Fibroblast of mammary gland (primary cell): ENCODE measurements at places on chromosomes 2 and 18.

DNA sequence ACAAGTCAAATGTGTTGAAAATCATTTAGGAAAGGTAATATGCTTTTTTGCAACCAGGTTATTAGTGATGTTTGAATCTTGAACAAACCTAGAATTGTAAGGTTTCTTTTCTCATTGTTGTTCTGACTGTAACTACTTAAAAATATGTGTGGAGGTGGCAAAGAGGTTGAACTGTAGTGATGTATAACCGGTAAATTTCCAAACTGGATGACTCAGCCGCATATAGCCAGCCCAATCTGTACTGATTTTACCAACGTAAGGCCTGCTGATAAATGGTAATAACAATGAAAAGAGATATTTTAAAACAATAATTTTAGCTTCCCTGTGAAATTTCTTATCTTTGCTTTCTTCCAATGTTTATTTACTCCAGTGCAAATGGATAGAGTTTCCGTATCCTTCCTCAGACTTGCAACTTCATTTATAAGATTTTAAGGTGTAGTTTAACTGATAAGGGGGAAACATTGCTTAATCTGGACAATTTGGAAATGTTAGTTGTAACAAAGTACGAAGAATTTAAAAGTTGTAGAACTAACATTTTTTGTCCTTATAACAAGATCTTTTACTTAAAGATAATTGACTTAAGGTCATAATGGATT is 1170.4 kb upstream of the ZEB2 start:
- DNase-seq = peak; percentile 28

DNA sequence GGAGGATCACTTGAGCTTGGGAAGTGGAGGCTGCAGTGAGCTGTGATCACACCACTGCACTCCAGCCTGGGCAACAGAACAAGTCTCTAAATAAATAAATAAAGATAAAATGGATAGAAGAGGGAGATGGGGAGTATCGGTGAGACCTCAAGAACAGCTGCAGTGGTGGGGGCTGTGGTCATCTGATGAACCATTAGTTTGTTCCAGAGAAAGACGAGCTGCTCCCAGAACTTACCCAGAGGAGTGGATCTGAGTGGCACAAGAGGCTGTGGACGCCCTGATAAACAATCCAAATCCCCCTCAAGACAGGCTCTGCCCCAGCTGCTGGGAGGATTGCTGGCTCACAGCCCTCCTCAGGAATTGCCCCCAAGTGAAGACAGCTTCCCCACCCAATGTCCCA is 26.7 kb downstream of the TMEM127 start:
- DNase-seq = no peak

GRCh38 chr2:45910473-45911060 is 259.1 kb downstream of the PRKCE start:
- DNase-seq = no peak

DNA sequence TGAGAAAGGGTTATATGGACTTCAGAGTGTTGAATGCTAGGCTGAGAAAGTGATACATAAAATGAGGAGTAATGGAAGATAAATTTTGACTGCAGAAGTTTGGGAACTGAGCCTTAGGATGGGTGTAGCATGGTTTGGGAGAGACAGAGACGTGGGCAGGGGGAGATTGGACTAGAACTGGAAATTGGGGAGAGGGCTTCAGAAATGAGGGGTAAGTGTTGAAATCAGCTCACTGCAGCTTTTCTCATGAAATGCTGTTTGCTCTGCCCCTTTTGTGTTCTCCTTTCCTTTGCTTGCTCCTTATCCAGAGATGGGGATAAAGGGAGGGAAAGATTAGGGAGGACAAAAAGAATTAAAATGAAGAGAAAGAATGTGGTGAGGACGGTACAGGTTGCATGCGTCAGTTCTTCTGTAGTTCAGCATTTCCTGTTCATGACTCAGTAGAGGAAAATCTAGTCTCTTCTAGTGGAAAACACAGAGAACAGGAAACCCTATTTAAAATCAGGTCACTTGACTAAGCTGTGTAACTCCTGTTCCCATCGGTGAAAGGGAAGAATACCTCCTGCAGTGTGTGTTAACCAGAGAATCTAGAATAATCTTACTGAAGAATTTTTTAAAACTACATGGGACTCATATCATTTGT is 105.6 kb downstream of the CRIM1 start:
- DNase-seq = peak; percentile 92

DNA sequence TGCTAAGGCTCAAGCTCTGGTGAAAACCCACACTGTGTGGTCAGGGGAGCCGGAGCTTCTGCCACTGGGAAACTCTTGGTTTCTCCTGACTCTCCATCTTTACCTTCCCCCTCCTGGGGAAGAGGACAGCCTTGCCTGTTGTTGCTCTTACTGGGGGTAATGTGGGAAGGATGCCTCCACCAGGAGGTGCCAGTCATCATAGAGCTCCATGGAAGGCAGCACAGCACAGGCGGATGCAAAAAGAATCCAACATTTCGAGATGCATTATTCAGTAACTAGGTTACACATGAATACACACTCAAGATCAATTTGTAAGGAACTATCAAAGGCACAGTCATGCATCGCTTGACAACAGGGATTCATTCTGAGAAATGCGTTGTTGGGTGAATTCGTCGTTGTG is 322.6 kb downstream of the AFF3 start:
- DNase-seq = peak; percentile 12

DNA sequence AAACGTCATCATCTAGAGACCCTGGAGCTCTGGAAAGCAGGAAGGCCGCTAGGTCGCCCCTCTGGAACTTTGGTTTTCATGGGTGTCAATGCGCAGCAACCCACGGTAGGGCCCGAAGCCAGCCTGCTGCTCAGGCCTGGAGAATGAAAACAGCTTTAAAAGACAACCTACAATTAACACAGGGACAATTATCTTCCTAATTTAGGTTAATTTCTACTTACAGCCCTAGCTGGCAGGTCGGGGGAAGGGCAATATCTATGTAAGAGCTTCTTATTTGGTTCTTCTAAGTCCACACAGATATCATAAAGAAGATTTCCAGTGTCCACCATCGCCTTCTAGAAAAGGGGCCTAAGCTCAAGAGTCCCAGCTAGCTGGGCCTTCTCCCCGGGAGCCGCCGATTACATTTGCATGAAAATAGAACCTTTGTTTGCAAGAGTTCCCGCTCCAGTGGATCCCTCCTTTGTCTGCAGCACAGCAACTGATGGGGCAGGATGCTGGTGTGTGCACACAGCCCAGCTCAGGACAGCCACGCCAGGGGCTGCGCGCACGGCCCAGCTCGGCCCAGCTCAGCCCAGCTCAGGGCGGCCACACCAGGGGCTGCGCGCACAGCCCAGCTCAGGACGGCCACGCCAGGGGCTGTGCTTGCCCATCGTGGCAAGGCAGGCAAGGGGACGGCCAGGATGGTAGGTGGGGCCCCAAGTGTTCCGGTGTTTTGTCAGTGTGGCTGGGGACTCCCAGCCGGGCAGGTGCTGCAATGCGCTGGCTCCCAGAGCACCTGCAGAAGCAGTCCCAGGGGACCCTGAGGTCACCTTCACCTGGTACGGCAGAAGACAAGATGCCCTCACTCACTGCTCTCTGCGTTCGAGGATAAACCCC is 109.1 kb downstream of the HDAC4 start:
- no peak for DNase-seq

DNA sequence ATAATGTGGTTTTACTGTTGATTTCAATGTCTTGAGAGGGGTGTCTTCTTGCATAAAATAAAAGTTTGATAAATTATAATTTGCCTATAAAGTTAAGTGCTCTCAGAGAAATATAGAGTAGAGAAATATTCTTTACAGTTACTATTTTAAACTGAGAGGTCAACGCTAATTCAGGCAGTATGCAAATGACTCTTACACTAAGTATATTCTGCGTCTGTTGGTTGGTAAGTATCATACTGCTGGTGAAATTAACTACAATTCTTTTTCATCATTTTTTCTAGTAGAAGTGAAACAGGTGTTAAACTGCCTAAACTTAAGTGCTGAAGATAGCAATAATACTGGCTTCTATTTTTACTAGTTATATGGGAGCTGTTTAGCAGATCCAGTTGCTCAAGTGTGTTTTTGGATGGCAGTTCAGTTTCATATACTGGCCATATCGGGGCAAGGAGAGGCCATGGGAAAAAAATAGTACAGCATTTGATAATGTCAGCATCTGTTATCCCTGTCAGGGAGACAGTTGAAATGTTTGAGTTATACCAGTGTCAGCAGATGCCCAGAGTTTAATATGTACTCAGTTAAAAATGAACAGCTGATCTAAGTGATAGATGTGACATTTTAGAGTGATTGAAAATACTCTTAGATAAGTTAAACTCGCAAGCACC is 86.2 kb downstream of the MIB1 start:
- DNase-seq = no peak

DNA sequence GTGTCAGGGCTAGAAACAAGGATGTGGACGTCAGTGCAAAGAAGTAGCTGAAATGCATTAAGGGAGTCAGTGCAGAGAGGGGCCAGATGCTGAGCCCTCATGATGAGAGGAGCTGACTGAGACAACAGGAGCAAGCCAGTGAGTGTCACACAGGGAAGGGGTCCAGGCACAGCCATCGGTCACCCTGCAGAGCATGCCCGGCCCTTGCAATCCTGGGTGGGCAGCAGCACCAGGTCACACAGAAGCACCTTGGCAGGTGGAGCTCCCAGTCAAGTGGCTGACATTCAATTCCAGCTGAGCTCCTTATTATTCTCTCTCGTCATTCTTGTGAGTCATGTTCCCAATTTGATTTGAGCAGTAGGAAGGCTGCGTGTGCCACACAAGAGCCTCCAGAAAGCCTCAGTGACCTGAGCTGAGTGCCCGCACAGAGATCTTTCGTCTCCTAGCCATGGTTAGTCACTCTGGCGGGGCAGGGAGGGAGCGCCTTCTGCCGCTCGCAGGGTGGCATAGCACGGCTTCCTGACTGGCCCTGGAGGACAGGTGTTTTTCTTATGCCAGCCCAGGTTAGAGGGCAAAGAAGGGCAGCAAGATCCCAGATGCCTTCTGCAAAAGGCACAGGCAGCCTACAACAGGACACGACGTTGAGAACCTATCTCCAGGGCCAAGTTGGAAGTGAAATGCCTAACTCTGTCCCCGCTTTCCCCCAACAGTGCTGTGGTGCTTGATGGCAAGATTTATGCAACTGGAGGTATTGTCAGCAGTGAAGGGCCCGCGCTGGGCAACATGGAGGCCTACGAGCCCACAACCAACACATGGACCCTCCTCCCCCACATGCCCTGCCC is 220.9 kb downstream of the ATAD2B start:
- DNase-seq = no peak

- peak; percentile 62 for DNase-seq
Measured at GRCh38 chr2:167289651-167290410, 401.6 kb downstream of the XIRP2 start.

DNA sequence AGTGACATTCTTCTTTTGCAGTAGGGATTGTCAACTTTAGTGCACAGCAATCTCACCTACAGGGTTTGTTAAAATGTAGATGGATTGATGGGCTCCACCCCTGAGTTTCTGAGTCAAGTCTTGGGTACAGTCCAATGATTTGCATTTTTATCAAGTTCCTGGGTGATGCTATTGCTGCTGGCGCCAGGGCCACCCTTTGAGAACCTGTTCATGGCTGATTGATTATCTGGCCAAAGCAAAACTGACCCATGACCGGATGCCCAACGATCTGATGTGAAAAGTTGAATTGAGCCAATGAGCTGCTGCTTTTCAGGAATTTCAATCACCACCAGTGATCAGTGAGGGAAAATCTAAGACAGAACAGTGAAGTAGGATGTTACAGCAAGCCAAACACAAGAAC is 675.3 kb downstream of the TMEM182 start:
- DNase-seq = no peak

GRCh38 chr2:81078631-81079030 is 774.1 kb upstream of the LRRTM1 start:
- DNase-seq = no peak

- DNase-seq = no peak
Measured at GRCh38 chr2:1751767-1752725, 7.7 kb upstream of the PXDN start.

DNA sequence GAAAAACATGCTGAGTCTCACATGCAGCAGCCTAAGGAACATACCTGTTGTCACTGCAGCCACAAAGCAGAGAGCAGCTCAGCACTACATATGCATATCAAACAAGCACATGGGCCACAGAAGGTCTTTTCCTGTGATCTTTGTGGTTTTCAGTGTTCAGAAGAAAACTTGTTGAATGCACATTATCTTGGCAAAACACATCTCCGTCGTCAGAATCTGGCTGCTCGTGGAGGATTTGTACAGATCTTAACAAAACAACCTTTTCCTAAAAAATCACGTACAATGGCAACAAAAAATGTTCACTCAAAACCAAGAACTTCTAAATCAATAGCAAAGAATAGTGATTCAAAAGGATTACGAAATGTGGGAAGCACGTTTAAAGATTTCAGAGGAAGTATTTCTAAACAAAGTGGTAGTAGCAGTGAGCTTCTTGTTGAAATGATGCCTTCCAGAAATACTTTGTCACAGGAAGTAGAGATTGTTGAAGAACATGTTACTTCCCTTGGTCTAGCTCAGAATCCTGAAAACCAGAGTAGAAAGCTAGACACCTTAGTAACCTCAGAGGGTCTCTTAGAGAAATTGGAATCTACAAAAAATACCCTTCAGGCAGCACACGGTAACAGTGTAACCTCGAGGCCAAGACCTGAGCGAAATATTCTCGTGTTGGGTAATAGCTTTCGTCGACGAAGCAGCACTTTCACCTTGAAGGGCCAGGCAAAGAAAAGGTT is 34.1 kb downstream of the ZNF407 start:
- DNase-seq = peak; percentile 56
